ENCODE measurements at places on chromosomes 11 and 22.

DNA sequence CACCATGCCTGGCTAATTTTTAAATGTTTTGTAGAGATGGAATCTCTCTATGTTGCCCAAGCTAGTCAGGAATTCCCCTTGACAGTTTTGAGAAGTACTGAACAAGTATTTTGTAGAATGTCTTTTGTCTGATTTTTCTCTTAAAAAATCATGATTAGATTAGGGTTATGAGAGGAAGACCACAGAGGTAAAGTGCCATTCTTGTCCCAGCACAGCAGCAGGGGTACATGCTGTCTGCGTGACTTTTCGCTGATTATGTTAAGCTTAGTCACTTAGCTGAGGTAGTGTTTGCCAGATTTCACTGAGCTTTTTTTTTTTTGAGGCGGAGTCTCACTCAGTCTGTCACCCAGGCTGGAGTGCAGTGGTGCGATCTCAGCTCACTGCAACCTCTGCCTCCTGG lies 13.6 kb upstream of the NUP160 start:
- no peak for DNase-seq

DNA sequence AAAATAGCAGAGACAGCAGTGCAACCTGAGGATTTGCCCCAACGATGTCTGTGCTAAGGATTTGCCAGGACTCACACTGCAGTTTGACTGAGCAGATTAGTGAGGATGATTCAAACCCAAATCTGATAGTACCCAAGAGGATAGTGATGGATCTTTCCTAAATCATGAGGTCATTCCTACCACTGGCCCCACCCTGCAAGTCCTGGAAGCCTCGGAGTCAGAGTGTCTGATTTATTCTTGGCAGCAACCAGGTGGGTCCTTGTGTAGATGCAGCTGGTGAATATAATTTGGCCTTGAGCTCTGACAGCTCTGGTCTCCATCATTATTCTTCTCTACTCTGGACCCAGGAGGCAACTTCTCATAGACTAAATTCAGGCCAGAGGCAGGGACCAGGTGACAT lies 179.3 kb upstream of the RAG2 start:
- DNase-seq: no peak

DNA sequence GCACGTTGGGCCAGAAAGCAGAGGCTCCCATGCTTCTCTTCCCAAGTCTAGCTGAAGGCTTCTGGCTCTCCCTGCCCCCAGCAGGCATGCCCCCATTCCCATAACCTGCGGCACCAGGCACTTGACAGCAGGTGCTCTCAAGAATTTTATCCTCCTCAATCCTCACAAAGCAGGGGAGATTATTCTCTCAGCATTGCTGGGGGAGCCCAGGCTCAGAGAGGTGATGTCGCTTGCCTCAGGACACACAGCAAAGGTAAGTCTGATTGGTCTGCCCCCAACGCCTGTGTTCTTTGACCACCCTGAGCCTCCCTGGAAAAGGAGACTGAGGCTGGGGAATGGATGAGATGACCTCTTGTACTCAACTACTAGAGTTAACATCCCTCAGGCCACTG lies 4.8 kb downstream of the TST start:
- DNase-seq: no peak

DNA sequence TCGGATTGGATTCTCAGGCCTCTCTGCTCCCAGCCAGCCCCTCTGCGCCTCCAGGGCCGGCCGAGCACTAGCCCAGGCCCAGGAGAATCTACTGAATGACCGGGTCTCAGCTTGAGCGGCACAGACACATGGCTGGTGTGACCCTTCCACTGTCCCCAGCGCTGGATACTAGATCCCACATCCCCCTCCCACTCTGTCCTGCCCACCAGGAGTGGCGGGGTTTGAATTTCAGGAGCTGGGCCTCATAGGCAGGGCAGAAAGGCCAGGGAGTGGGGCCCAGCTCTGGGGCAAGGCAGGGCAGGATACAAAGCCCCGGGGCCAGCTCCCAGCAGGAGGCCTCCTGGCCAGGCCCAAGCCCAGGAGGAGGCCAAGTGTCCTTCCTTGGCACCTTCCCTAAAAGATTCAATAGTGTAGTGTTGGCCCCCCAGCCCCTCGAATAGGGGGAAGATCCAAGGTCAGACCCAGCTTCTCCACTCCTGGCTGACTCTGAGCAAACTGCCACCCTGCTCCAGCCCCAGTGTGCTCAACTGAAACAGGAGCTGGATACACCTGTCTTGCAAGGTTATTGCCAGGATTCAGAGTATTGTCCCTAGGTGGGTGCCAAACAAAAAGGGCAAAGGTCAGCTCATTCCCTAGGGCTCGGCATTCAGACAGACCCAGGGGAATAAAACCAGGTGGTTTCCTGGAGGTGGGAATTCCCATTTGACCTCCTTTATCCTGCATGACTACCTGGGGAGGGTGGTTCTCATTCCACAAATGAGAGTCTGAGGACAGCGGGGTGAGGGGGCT lies 22.5 kb upstream of the TCF20 start:
- no peak for DNase-seq

- DNase-seq: no peak
Observed at GRCh38 chr11:38718049-38718448, 2120.0 kb upstream of the RAG2 start.

DNA sequence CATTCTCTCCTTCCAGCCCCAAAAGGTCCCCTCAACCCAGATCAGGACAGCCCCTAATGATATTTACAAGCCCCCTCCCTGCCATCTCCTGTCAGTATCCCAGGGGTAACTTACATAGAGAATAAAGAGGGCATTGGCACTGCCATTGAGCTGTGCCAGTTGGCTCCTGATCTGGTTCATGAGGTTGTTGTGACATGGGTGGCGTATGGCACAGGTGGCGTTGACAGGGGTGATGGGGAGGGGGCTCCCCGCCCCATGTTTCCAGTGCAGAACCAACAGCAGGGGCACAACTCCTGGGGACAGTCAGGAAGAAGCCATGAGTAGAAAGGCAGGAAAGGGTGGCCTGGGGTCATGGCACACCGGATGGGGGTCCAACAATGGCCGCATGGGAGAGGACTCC lies 1.9 kb downstream of the LIF start:
- peak; percentile 28 for DNase-seq

DNA sequence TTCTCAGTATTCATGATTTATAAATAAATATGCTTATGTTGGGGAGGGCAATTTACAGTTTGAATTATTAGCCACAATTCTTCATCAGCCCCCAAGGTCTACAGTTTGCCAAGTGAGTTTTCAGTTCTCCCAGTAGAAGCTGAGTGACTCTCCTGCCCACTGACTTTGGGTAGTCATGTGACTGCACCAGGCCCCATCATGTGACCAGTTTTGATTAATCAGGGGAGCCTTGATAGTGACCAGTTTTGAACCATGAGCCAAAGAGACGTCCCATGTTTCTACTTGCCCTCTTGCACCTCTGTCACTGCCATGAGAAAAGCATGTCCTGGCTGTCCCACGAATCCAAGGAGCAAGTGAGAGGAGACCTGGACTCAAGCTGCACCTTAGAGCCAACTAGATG lies 32.5 kb downstream of the SYN3 start:
- DNase-seq: no peak

DNA sequence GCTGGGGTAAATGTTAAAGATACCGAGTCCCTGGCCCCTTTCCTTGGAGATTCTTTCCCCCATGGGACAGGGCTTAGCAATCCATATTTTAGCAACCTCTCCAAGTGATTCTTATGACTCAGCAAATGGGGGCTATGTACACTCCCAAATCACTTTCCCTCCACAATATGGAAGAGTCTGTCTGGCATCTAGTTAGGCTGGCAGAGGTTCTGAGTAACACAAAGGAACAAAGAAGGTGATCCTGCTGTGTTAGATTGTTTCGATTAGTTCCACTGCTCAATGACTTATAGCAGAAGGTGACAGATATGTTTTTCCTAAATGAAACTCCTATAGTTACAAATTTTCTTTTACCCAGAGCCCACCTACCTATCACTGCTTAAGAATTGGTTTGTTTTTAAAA lies 154.0 kb upstream of the SYT13 start:
- DNase-seq: no peak

GRCh38 chr11:28679795-28680468 lies 571.7 kb downstream of the METTL15 start:
- no peak for DNase-seq

- no peak for DNase-seq
Observed at GRCh38 chr11:108307751-108308150, 84.9 kb downstream of the ATM start.

GRCh38 chr11:3003396-3004231 lies 11.5 kb upstream of the NAP1L4 start:
- no peak for DNase-seq

DNA sequence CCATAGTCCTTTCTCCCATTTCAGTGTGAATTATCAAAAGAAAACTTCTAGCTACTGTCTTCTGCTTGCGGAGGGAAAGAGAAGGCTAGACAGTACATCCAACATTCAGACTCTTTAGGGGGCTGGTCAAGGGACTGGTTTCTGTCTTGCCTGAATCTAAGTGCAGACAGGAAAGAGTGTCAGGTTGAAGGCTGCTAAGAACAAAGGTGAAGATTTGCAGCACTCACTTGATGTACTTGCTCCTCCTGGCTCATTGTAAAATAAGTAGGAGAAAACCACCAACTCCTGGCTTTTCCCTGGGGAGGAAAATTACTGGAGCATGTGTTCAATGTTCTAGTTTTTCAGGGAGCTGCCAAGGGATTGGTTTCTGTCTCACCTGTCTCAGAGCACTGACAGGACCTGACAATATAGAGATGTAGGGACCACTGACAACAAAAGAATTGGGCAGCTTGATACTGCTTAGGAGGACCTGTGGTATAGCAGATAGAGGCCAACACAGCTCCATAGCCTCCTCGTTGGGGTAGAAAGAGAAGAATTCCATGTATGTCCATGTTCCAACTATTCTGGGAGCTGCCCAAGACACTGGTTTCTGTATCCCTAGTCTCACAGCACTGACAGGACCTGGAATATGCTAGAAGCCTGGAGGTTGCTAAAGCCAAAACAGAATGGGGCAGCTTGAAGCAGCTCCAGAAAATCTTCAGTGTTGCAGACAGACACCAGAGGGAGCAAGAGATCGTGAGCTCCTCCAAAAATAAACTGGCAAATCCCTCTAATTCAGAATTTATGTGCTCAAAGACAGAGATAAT lies 39.7 kb upstream of the MMP12 start:
- no peak for DNase-seq

DNA sequence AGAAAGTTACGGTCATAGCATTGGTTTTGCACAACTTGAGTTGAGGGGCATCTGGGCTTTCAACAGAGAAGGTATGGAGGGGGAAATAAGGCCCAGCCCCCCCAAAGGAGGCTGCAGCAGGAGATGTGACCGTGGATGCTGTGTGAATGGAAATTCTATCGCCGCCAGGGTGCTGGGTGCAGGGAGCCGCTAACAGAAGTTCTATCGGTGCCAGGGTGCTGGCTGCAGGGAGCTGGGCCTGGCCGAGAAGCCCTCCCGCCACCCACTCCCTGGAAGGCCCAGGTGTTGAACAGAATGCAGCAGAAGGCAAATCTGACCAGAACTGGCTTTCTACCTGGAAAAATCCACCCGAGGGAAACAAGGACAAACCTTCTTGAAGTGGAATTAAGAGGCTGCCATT lies 115.0 kb downstream of the SHANK2 start:
- no peak for DNase-seq

GRCh38 chr11:36095716-36096115 lies 151.9 kb downstream of the LDLRAD3 start:
- DNase-seq: no peak

- no peak for DNase-seq
Observed at GRCh38 chr11:36405585-36406367, 104.3 kb downstream of the TRAF6 start.

DNA sequence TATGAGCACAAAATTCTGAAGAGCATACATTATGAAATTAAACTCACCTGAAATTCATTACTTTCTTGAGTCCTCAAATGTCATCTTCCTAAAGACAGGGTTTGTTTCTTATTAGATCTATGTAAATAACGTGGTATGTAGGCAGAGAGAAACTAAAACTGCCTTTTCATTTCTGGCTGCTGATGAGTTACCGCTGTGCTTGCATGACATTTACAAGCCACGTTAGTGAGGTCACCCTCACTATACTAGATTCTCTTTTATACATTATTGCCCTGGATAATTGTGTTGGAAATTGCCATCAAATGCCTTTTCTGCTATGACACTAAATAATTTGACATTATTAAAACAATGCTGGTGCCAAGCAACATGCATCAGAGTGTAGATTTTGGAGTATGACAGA lies 748.3 kb upstream of the ANO3 start:
- DNase-seq: no peak

DNA sequence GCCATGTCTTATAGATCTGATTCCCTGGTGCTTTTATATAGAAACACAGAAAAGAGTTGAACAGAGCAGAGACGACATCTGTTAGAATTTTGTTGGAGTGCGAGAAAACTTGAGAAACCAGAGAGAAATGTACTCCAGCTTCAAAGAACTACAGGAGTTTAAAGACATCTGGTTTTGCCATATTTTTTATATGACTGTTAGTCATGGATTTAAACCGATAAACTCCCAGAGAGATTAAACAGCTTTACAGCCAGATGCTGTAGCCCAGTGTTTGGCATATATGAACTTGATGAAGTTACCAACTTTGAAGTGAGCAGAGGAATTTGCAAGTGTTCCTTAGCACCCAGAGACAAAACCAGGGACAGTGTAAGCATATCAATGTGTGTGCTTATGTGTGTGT lies 1083.1 kb downstream of the LRRC4C start:
- DNase-seq: no peak

GRCh38 chr11:37896016-37896415 lies 1298.0 kb upstream of the RAG2 start:
- DNase-seq: no peak

DNA sequence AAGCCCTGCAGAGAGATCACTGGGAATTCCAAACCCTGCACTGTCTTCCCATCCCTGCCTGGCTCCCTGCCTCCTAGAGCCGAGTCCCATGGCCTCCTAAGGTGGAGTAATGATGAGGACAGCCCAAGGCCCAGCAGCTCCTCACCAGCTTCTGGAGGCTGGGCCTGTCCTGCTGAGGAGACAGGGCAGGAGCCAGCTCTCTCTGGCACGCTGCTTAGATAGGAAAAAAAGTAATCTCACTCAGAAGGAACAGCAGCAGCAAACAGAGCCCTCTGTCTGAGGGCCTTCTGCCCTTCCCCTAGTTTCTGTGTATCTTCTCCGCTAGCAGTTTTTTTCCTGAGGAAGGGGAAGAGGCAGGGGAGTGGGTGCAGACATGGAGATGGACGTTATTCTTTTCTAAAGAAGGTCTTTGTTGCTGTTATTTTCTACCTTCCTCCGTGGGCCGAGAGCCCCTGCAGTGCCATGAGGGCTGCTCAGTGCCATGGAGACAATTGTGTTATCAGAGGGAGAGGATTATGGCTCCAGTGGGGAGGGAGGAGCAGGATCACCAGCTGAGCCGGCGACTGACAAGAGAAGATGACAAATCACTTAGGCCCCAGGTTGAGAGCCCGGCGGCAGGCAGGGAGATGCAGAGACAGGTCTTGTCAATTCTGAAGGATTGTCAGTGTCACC lies 315.3 kb downstream of the BUD13 start:
- no peak for DNase-seq

- DNase-seq: no peak
Observed at GRCh38 chr22:22076361-22076760, 93.8 kb upstream of the TOP3B start.

DNA sequence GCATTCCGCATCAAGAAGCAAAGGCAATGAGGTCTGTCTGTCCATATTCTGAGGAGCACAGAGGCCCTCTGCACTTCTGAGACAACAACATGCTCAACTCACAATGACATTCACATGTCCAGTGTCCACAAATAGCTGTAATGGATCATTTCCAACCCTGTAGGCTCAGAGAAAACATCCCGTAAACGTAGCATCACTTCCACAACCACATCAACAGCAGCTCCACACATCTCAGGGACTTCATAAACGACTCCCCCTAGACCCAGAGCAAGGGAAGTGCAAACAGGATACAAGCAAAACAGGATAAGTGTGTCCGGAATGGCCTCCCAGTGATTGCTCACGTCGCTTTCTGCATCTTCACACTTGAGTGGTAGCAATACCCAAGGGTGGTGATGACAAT lies 100.2 kb downstream of the SYN3 start:
- DNase-seq: no peak

All from stimulated activated CD4-positive, alpha-beta T cell treated with anti-CD3 and anti-CD28 coated beads, Interleukin-12 subunit alpha, Interleukin-12 subunit beta, amount 100 ng/mL, for 4 hours (primary cell).